ENCODE measurements at places on chromosomes 4 and X.

GRCh38 chr4:19177616-19178015 lies 1074.1 kb upstream of the SLIT2 start:
- DNase-seq: no peak

DNA sequence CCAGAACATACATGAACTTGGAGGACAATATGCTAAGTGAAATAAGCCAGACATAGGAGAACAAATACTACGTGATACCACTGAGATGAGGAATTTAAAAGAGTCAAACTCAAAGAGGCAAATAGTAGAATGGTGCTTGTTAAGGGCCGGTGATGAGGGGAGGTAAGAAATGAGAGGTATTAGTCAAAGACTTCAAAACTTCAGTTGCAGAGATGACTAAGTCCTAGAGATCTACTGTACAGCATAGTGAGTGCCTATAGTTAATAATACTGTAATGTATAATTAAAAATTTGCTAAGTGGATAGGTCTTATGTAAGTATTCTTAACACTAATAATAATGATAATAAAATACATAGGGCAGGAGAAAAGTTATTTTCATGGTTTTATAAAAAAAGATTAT lies 126.9 kb upstream of the VEGFC start:
- no peak for DNase-seq

GRCh38 chr4:138680989-138681604 lies 334.5 kb upstream of the NOCT start:
- peak; percentile 92 for DNase-seq

DNA sequence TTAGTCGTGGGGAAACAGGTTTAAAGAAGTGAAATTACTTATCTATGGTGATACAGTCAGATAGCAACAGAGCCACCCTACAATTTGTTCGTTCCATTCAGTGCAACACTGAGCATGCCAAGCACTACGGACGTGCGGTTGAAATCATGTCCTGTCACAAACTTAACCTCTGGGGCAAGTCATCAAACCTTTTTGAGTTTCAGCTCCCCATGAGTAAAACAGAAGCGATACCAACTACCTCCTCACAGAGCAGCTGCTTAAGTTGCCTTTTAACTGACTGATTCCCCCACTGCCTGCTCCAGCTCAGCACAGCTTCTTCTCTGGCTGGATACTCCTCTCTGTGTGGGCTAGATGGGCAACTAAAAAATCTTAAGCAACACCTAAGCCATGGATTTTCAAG lies 36.0 kb downstream of the LHFPL1 start:
- no peak for DNase-seq

- DNase-seq: no peak
These were observed 41.7 kb downstream of the CD99L2 start for GRCh38 chrX:150856785-150857184.

DNA sequence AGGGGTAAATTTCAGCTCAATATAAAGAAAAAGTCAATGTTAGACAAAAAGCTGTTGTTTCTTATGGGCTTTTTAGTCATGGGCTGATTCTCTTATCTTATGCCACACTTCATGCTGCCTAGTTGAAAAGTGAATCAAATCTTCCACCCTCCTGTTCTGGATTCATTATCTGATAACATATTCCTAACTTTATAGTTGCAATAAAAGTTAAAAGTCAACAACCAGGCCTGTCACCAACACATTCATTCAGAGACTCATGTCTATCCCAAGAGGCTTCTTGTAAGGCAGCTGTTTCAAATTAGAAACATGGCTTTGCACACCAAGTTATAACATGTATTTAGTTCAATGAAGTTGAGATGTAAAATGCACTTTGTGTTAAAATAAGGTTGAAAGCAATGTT lies 243.8 kb downstream of the ADAMTS3 start:
- DNase-seq: no peak

- no peak for DNase-seq
These were observed 1.4 kb upstream of the CEP135 start for GRCh38 chr4:55947254-55947882.

DNA sequence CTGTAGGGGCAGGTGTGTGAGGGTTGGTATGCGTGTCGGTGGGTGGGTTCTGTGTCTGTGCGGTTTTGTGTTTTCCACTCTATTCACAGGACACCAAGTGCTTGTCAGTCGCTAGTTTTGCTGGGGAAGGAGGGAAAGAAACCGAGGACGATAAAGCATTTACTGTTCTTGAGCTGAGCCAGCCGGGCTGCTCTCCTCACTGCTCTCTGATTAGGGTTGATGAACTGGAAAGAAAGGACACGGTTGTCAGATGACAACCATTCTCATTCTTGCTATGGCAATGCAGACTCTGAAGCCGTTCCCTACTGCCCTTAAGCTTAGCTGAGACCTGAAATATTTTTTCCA lies 832 bp downstream of the EGFL6 start:
- DNase-seq: no peak

- no peak for DNase-seq
These were observed 101.0 kb downstream of the GATB start for GRCh38 chr4:151659601-151660364.

DNA sequence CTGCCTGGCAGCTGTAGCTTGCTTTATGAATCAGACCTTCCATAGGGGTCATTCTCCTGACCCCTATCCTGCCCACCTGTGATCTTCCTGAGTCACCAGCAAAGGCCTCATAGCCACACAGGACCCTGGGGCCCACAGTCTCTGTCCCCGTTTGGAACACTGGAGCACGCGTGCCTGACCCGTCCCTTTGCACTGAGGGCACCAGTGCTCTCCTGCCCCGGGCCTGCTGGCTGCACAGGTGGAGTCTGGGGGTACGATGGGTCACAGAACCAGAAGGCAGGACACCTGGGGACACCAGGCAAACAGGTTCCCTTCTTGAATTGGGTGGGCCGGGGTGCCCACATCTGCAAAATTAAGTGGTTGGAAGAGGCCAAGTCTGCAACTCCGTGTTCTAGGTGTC lies 97.2 kb downstream of the CPZ start:
- peak; percentile 60 for DNase-seq

DNA sequence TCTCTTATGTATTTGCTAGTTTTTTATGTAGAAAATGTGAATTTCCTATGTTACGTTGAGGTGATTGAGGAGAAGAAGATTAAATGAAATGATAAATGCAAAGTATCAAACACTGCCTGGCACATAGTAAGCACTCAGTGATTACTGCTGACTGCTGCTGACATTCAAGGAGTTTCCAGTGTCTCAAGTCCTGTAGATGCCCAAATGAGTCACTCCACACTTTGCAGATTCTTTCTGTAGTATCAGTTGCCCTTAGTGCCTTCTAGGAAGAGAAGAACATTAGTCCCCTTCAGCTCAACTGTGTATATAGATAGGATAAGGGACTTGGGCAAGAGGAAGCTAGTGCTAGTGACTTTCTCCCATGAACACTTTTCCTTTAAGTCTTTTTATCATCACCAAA lies 240.5 kb upstream of the TEX13A start:
- DNase-seq: no peak

DNA sequence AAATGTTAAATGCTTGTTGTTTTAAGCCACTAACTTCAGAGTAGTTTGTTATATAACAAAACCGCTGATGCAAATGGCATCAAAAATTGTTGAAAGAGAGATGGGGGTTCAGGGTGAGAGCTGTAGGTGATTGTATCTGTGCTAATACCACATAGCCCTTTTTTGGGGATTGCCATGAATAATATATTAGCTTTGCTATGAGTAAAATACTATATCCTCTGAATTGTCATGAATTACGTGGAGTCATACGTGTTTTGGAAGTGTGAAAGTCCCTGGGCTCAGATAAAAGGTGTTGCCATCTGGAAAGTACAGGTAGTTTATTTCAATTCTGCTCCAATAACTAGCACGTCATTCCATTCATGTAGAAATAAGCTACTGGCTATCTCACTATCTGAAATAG lies 30.6 kb downstream of the DYNLT3 start:
- DNase-seq: no peak

- DNase-seq: no peak
These were observed 177.6 kb downstream of the IQCM start for GRCh38 chr4:149638073-149638472.

GRCh38 chr4:111475001-111475400 lies 670.3 kb upstream of the FAM241A start:
- DNase-seq: no peak

- no peak for DNase-seq
These were observed 43.7 kb downstream of the NLGN4X start for GRCh38 chrX:6184900-6185515.

DNA sequence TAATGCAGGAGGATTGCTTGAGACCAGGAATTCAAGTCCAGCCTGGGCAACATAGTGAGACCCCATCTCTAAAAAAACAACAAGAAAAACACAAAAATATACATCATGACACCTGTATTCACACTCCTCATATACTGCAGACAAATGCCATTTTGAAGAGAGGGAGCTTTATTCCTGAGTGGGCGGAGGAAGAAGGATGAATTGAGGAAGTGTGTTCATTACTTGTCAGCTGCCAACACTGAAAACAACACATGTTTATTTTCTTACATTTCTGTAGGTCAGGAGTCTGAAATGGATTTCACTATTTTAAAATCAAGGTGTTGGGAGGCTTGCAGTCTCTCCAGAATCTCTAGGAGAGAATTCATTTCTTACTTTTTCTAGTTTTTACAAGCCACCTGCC lies 47.2 kb upstream of the CD99 start:
- no peak for DNase-seq

DNA sequence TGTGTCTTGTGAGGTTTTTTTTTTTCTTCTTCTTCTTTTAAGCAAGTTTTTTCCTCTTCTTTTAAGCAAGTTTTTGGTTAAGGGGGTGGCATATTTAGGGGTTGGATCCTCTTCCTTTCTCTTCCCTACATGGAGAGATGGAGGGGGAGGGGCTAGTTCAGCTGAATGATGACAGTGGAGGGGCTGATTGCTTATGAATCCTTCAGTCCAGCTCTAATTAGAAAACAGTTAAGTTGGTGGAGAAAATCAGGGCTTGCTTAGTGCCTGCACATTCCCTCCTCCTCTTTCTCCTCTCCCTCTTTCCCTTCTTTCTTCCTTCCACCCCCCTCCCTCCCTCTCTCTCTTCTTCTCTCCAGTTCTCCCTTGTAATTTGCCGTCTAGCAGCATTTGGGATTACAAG lies 4.4 kb upstream of the HAND2 start:
- DNase-seq: no peak

GRCh38 chrX:2321411-2321810 lies 179.4 kb downstream of the DHRSX start:
- no peak for DNase-seq

DNA sequence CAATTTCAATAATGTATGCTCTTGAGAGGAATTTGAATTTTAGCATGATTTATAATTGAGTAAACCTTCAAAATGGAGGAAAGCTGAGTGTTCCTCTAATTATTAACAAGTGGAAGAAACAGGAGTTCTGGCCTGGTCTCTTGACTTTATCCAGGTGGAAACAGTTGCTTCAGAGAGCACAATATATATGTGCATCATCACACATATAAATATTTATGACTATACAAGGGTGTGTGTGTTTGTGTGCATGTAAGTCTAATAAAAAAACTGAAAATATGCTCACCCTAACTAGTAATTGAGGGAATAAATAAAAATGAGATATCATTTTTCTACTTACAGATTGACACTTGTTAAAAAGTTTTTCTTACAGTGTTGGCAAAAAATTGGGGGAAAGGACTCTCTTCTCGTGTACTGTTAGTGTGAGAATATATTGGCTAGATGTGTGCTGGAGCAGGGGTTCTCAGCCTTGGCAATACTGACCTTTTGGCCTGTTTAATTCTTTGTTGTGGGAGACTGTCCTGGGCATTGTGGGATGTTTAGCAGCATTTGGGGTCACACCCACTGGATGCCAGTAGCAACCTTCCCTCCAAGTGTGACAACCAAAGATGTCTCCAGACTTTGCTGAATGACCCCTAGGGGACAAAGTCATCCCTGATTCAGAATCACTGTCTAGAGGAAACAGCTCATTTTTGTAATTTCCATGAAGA lies 20.8 kb upstream of the HERC5 start:
- DNase-seq: no peak

- no peak for DNase-seq
These were observed 345.3 kb downstream of the MAPK10 start for GRCh38 chr4:86014599-86014998.

- DNase-seq: peak; percentile 83
These were observed 46.1 kb downstream of the HTRA3 start for GRCh38 chr4:8315435-8316250.

DNA sequence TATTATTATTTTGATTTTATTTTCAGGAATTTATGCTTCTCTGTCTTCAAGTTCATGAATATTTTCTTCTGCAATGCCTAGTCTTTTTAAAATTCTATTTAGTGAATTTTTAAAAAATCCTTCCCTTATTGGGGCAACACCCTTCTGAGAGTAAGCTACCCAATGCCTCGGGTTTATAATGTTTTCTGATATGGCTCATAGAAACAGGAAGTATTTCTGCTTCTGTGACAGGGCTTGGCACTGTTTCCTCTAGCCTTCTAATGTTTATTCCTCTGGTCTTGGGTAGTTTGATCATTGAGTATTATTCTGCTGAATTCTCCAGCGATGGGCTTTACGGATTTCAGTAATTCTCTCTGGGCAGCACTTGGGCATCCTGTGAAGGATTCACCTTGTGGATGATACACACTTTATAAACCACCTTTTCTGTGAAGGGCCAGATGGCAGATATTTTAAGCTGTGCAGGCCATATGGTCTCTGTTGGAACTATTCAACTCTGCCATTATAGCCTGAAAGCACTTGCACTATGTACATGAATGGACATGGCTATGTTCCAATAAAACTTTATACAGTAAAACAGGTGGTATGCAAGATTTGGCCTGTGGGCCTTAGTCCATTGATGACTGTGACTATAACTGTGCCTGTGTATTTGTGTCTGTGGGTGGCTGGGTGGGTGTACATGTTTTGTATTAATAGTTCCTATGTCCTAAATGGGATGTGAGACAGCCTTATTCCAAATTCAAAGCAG lies 95.9 kb upstream of the FAT1 start:
- DNase-seq: no peak

GRCh38 chrX:123975180-123975579 lies 13.7 kb downstream of the STAG2 start:
- no peak for DNase-seq

- no peak for DNase-seq
These were observed 116.2 kb downstream of the CDS1 start for GRCh38 chr4:84699001-84699671.

- no peak for DNase-seq
These were observed 1489.8 kb downstream of the STIM2 start for GRCh38 chr4:28350485-28350884.

DNA sequence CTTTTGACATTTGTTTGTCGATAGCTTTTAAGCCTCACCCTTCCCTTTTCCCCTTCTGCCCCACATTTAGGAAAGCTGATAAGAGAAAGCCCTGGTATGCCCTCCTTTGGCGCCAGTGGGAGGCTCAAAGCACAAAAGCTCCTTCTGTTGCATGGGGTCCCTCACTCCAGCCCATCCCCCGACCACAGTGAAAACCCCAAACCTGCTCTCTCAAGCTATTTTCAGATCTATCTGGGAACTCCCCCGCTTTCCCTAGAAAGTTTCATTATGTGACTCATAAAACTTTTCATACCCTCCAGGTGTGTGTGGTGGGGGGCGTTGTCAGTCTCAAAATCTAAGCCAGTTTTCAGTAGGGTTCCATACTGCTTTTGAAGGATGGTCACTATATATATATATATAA lies 259.0 kb upstream of the PCDH7 start:
- DNase-seq: no peak
